ENCODE measurements at places on chromosomes 5 and 9. TPM values are rescaled to one million over a fixed set of nuclear protein-coding genes. Genes with fewer than 3 reads are reported as not detected.

Gene SLC6A18
- total RNA-seq = not detected

DNA sequence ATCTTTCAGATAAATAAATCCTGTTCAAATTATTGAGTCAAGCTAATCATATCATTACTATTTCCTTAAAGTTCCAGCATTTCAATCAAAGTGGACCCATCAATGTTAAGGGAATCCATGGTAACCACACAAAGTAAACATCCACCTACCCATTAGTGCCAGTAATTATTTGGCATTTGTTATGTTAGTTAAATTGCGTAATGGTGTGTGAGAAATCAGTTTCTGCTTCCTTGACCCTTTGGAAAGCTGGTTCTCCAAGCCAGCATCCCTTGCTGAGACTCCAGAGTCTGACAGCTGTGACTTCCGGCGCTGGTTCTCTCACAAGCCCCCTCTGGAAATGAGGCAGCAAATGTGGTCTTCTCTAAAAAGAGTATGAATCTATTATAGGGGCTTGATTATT is 308.6 kb upstream of the EFNA5 start:
- no peak overlapping the region for H3K4me3 ChIP-seq
- H3K4me1 ChIP-seq = no peaks in the 10 kb centered on the region

GRCh38 chr5:11898787-11899186 is 5.5 kb downstream of the CTNND2 start:
- H3K27me3 ChIP-seq = no peaks in the 10 kb centered on the region
- H3K4me3 ChIP-seq = no peak overlapping the region
- H3K27ac ChIP-seq = no peak overlapping the region
- no peaks in the 10 kb centered on the region for H3K36me3 ChIP-seq

DNA sequence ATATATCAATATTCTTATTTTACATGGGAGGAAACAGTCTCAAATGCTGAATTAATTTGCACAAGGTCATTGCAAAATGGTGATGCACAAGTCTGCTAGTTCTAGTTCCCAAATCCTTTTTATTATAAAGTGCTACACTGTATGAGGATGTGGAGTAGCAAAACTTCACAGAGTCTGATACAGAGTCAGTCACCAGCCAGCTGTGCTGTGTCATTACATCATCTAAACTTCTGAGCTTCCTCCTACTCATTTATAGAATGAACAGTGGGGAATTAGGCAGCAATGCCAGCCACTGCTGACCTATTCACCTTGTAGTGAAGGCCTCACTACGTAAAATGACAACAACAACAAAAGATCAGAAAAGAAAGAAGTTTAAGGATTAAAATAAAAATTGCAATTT is 357.8 kb downstream of the TMEM167A start:
- DNase-seq = no peak
- H3K27me3 ChIP-seq = no peaks in the 10 kb centered on the region
- no peaks in the 10 kb centered on the region for H3K4me1 ChIP-seq

- DNase-seq = no peak
- H3K4me3 ChIP-seq = peak overlapping the region; percentile 87
- H3K36me3 ChIP-seq = peaks cover 12% of the 10 kb centered on the region
These were observed 1.3 kb downstream of the BRD9 start for GRCh38 chr5:891117-891836.

Gene PLAC8L1
- 0.49 TPM for total RNA-seq

- H3K4me3 ChIP-seq = no peak overlapping the region
- no peaks in the 10 kb centered on the region for H3K27me3 ChIP-seq
- no peak for DNase-seq
These were observed 31.5 kb downstream of the PDGFRB start for GRCh38 chr5:150124111-150124557.

GRCh38 chr5:180209137-180209581 is at the start of gene RASGEF1C:
RASGEF1C (minus strand) TSS chr5:180209211; CDS start chr5:180138052, 71,159 bp downstream.
- H3K4me3 ChIP-seq = peak within 1 kb of the TSS; percentile 59
- H3K27me3 ChIP-seq = peaks cover 59% of the 10 kb centered on the region
- DNase-seq = peak; percentile 65
- H3K4me1 ChIP-seq = no peaks in the 10 kb centered on the region
- H3K36me3 ChIP-seq = no peaks in the 10 kb centered on the region

- no peak for DNase-seq
- H3K36me3 ChIP-seq = no peaks in the 10 kb centered on the region
- no peak overlapping the region for H3K4me3 ChIP-seq
- no peaks in the 10 kb centered on the region for H3K27me3 ChIP-seq
- no peak overlapping the region for H3K27ac ChIP-seq
- peaks cover 7% of the 10 kb centered on the region for H3K4me1 ChIP-seq
These were observed 13.9 kb downstream of the TGFBI start for GRCh38 chr5:136042665-136043121.

Gene GALT
- 28.6 TPM for total RNA-seq

Gene PCDHGA5
- 0.92 TPM for total RNA-seq

DNA sequence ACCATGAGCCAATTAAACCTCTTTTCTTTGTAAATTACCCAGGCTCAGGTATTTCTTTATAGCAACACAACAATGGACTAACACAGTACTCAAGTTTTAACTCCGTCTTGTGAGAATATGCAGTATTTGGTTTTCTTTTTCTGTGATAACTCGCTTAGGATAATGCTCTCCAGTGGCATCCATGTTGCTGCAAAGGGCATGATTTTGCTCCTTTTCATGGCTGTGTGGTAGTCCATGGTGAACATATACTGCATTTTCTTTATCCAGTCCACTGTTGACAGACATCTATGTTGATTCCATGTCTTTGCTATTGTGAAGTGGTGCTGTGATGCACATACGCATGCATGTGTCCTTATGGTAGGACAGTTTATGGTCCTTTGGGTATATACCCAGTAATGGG is 10.9 kb downstream of the VPS13A start:
- H3K27ac ChIP-seq = no peak overlapping the region
- no peaks in the 10 kb centered on the region for H3K36me3 ChIP-seq
- no peak for DNase-seq
- no peaks in the 10 kb centered on the region for H3K27me3 ChIP-seq
- no peak overlapping the region for H3K4me3 ChIP-seq
- H3K4me1 ChIP-seq = peaks cover 8% of the 10 kb centered on the region

DNA sequence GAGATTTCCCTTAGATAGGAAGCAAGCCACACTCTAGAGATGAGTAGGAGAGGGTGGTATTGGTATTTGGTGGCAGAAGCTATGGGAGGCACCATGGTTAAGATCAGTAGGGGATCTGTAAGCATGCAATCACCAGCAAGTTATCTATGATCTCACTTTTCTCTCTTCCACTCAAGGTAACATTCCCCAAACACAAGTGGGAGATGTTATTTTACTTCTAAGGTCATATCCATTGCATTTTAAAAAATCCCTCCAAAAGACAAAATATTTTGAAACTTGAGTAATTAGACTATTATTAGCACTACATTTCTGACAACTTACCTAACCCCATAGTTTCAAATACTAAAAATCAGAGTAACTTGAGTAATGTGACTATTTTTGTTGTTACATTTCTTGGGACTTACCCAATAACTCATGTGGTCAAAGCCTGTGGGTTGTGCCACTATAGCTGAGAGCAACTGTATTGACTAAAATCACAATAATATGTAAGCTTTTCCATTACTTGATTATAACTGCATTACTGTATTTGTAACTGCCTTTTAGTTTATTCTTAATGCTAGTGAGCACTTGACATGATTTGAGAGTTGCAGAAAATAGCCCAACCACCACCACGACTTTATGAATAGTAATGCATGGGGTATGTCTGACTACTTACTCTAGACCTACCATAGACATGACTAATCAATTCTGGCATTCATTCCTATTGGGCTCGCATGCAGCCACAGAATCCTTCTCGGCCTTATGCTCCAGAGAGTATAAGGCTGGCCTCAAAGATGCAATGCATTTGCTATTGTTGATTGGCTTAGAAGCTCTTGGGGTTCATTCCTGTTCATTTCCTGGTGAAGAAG is 264.7 kb downstream of the TRIM32 start:
- H3K4me1 ChIP-seq = no peaks in the 10 kb centered on the region
- no peaks in the 10 kb centered on the region for H3K36me3 ChIP-seq
- DNase-seq = no peak
- H3K27me3 ChIP-seq = peaks cover 3% of the 10 kb centered on the region
- H3K4me3 ChIP-seq = no peak overlapping the region

- H3K27ac ChIP-seq = no peak overlapping the region
- H3K27me3 ChIP-seq = no peaks in the 10 kb centered on the region
- no peaks in the 10 kb centered on the region for H3K4me1 ChIP-seq
- no peaks in the 10 kb centered on the region for H3K36me3 ChIP-seq
- no peak for DNase-seq
These were observed 50.7 kb downstream of the P4HA2 start for GRCh38 chr5:132176987-132177386.

DNA sequence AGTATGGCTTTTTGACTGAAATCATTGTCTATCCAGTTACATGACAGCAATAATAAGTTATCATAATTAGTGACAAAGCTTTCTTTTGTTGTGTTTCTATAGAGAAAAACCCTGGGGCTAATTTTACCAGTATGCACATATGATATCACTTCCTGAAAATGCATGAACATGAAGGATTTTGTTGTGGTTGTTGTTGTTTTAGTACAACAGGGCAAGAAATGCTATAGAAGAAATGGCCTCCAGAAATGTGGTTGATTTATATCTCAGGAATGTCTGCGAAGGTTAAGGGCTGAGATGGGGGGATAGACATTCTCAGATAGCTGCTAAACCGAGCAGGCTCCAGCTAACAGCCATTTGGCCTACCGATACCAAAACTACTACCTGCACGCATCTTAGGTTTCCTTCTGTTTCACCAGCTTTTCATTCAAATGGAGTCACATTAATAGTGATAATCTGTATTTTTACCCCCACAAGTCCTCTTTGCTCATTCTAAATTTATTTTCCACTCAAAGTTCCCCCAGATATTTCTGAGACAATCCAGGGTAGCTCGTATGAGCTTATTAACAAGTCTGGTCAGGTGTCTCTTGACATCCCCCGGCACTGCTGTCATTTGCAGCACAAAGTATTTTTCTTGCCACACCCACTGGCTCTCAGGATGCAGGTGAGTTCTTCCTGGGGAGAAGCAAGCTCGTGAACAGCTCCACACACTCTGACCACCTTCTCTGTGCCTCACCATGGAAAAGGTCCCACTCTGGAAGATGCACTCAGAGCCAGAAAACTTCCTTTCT is 232.4 kb upstream of the GAS1 start:
- no peaks in the 10 kb centered on the region for H3K36me3 ChIP-seq
- no peak overlapping the region for H3K4me3 ChIP-seq
- no peak for DNase-seq
- peaks cover 5% of the 10 kb centered on the region for H3K4me1 ChIP-seq
- H3K27me3 ChIP-seq = no peaks in the 10 kb centered on the region
- no peak overlapping the region for H3K27ac ChIP-seq

Gene TAF1L
- not detected for total RNA-seq

GRCh38 chr9:120655005-120655622 is 59.2 kb downstream of the MEGF9 start:
- no peaks in the 10 kb centered on the region for H3K4me1 ChIP-seq
- no peak overlapping the region for H3K4me3 ChIP-seq
- H3K36me3 ChIP-seq = no peaks in the 10 kb centered on the region
- DNase-seq = no peak

- DNase-seq = no peak
- H3K4me3 ChIP-seq = no peak overlapping the region
- peaks cover 12% of the 10 kb centered on the region for H3K36me3 ChIP-seq
- peaks cover 20% of the 10 kb centered on the region for H3K4me1 ChIP-seq
- no peak overlapping the region for H3K27ac ChIP-seq
These were observed 10.5 kb downstream of the RPS14 start for GRCh38 chr5:150438873-150439546.

- H3K36me3 ChIP-seq = no peaks in the 10 kb centered on the region
- H3K27ac ChIP-seq = no peak overlapping the region
- no peak overlapping the region for H3K4me3 ChIP-seq
- no peaks in the 10 kb centered on the region for H3K27me3 ChIP-seq
- no peak for DNase-seq
These were observed 476.2 kb downstream of the SEMA5A start for GRCh38 chr5:9069650-9070049.

DNA sequence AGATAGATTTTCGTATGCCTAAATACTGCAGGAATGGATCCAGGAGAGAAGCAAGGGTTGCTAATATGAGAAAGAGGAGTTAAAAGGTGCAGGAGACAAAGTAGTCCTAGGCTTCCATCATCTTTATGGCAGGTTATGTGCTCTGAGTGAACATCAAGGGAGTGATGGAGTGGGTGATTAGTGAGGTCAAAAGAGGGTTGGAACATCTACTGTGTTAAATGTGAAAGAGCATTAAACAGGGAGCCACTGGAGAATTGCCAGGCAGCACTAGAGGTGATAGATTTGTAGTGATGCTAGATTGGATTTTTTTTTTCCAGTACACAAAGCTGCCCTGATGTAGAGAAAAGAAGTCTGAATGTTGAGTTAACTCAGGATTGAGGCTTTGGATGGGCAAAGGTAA is 199.3 kb downstream of the NMUR2 start:
- H3K4me3 ChIP-seq = no peak overlapping the region
- H3K4me1 ChIP-seq = no peaks in the 10 kb centered on the region
- H3K36me3 ChIP-seq = no peaks in the 10 kb centered on the region
- no peak for DNase-seq
- H3K27me3 ChIP-seq = no peaks in the 10 kb centered on the region
- no peak overlapping the region for H3K27ac ChIP-seq

- H3K27me3 ChIP-seq = no peaks in the 10 kb centered on the region
- H3K27ac ChIP-seq = no peak overlapping the region
- H3K4me3 ChIP-seq = no peak overlapping the region
- H3K36me3 ChIP-seq = no peaks in the 10 kb centered on the region
- no peaks in the 10 kb centered on the region for H3K4me1 ChIP-seq
These were observed 128.1 kb downstream of the PRDM6 start for GRCh38 chr5:123217173-123217572.

- H3K27ac ChIP-seq = no peak overlapping the region
- DNase-seq = no peak
- H3K36me3 ChIP-seq = no peaks in the 10 kb centered on the region
- H3K27me3 ChIP-seq = no peaks in the 10 kb centered on the region
These were observed 409.5 kb downstream of the MAT2B start for GRCh38 chr5:163914910-163915309.

Gene GPRIN1
- total RNA-seq = 0.44 TPM

DNA sequence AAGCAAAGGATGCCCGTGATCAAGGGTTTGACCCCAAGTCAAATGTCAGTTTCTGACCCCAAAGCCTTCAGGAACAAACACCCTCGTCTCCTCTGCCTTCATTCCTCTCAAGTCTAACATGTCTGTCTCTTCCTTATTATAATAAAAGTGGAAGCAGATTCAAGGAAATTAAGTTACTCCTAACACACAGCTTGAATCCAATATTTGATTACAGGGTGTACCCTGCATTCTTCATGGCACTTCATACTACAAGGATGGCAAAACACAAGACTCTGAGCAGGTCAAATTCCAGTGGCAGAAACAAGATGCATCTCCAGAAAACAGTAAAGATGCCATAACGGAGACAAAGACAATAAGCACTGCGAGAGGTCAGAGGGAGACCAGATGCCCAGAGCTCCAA is 119.2 kb upstream of the FAM120A start:
- H3K4me3 ChIP-seq = no peak overlapping the region
- no peak overlapping the region for H3K27ac ChIP-seq
- no peaks in the 10 kb centered on the region for H3K4me1 ChIP-seq
- no peak for DNase-seq
